ENCODE measurements at places on chromosomes 12 and 14.
A peak's percentile ranks its signal among the peaks of the same experiment; 100 is the strongest.

DNA sequence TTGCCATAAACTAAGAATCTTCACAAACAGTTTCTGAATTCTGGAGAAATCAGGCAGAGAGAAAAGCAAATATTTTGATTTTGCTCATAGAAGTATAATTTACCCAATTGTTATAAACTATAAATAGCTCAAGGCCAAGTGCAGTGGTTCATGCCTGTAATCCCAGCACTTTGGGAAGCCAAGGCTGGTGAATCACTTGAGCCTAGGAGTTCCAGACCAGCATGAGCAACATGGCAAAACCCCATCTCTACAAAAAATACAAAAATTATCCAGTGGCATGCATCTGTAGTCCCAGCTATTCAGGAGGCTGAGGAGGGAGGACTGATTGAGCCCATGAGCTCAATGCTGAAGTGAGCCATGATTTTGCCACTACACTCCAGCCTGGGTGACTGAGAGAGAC is 19.6 kb upstream of the MMP19 start:
- DNase-seq = no peak

- no peak for DNase-seq
These were observed 80.8 kb downstream of the SLC25A21 start for GRCh38 chr14:37091651-37092050.

GRCh38 chr12:99600388-99600787 is 47.2 kb upstream of the GARIN6 start:
- no peak for DNase-seq

DNA sequence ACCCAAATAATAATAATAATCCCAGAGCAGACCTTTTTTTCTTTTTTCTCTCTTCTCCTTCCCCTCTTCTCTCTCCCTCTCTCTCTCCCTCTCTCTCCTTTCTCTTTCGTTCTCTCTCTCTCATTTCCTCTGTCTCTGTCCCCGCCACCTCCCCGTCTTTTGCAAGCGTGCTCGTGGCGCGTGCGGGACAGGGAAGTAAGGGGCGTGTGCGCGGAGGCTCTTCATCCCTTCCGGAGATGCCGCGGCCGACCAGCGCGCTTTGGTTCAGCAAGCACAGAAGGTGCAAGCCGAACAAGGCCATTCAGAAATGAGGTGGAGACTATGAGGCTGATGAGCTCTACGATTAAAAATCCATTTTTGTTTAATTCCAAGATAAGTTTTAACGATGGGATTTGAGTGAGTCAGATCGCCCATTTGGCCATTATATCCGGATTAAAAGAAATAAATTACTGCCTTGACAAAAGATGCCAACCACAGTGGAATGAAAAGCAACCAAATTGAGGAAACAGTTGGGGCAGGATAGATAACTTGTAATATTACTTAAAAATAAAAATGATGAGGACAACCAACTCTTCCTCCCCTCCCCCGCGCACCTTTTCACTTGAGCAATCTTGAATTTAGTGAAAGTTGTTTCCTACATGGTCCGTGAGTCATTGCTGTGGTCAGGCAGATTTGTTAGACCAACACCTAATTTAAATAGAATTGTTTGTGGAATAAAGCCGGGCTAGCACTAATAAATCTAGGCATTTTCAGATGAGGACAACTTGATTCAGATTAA is 1.2 kb upstream of the AMIGO2 start:
- peak; percentile 43 for DNase-seq

DNA sequence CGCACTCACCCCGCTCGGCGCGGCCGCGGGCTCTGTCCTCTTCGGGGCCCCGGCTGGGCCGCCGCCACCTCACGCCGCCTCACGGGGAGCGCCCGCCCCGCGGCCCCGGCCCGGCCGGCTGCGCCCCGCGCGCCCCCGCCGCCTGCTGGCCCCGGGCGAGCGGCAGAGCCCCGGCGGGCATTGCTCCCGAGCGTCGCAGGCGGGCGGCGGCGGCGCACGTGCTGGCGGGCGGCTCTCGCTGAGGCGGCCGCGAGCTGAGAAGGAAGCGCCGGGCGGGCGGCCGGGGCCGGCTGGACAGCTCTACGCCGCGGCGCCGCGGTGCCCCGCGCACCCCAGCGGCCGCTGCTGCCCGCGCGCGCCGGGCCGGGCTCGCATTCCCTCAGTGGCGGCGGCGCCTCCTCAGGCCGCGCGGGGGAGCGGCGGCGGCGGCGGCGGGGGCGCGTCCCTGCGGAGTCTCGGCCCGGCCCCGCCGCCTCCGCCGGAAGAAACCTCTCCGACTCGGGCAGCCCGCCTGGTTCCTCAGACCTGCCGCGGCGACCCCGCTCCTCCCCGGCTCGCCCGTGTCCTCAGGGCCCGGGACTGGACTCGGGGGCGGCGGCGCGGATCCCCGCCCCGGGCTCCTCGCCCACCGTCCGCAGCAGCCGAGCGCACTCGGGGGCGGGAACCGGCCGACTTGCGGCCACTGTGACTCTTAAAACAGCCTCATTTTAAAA is at the start of gene PITPNM2:
TSS of gene PITPNM2 (minus strand) at position 347 of the 713 bp plus-strand sequence. CDS start 116,500 bp downstream, outside the sequence.
- peak; percentile 57 for DNase-seq

DNA sequence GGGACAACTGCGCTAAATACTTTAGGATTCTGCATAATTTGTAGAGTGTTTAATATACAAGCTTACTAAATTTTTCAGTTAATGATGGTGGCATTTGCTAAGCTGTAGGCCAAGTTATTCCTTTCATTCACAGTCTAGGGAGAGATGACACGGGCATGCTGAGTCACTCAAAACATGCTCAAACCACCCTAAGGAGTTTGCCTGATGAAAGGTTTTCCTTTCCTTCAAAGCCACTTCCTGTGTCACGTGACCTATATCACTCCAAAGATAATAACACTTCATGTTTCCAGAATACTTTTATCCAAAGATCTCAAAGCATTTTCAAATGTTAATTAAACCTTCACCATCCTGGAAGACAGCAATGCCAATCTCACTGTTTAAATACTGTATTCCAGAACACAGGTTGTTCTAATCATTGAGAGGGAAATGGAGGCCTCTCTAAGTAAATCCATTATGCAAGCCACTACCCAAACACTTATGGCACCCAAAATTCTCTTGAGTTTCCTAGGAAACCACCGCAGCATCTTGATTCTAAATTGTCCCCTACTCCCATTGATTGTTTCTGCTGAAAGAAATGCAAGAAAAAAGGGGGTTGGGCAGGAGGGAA is 207.0 kb upstream of the CDKN3 start:
- no peak for DNase-seq

- no peak for DNase-seq
These were observed 107.6 kb downstream of the APAF1 start for GRCh38 chr12:98752726-98753125.

- no peak for DNase-seq
These were observed 119.5 kb downstream of the PLEKHA5 start for GRCh38 chr12:19248929-19249602.

DNA sequence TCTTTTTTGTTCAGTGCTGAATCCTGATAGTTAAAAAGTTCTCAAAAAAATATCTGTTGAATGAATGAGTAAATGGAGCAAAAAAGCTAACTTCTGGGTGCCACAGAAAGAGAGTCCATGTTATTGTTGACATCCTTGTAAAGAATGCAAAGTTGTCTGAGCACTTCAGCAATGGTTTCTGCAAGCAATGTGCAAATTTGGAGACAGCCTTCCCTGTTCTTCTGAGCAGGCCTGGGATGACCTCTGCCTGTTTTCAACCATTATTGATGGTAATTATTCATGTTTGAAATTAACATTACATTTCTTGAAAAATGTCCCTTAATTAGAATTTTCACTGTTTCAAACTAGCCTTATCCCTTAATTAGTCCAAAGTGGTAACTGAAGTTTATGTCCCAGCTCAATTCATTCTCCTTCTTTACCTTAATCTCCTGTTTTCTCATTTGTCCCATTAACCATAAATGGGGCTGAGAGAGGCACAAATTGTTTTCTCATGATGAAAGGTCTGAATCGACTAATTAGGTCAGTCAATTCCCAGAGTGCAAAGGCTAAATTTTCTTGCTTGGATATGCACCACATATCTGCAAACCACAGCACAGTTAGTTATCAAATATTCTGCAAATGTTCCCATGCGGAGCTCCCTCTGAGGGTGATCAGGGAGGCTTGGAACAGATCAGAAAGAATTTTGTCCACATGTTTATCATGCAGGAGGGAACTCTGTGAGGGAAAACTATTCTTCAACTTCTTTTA is 139.4 kb upstream of the KRR1 start:
- no peak for DNase-seq

GRCh38 chr12:106720696-106721095 is 53.8 kb upstream of the RIC8B start:
- DNase-seq = no peak

GRCh38 chr14:33570694-33571310 is 380.1 kb downstream of the EGLN3 start:
- DNase-seq = no peak

GRCh38 chr12:102957339-102958050 is at the start of gene ASCL1:
Gene ASCL1 (plus strand): TSS chr12:102957674. CDS start chr12:102958245, 571 bp downstream.
- no peak for DNase-seq

DNA sequence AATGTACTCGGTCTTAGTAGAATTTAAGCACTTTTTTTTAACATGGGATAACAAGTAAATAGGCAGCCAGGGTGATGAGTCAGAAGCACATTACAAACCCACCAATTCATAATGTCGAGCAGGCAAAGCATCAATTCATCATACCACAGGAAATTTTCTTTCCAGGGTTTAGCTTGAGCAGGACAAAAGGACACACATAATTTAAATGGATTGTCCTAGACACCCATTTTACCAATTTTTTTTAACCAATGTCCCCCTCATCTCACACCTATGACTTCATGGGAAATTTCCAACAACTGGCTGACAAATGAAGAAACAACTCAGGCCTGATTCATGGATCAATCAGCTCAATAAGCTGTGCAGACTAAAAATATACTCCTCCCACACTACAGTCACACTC is 58.8 kb upstream of the FOXG1 start:
- DNase-seq = no peak

GRCh38 chr14:91372671-91373495 is 44.7 kb downstream of the CCDC88C start:
- DNase-seq = peak; percentile 39

GRCh38 chr12:91910871-91911388 is 234.7 kb downstream of the BTG1 start:
- DNase-seq = no peak

DNA sequence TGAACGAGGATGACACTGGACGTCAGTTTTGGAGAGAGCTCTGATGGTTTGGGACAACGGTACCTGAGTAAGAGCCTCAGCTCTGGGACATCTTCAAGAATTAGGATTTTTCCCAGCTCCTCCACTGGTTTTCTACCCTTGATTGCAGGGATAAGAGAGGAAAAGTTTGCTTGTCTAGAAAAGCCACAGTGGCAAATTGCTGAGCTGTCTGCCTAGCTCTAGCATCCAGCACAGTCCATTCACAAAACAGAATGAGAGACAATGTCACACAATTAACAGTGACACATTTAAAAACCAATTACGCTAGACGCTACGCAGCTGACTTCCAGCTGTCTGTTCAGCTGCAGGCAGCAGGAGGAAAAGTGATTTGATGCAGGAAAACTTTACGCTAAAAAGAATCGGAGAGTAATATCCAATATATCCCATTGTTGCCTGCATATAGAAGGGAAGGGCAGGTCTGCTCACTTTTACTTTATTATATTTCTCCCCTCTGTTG is 168.1 kb upstream of the PRICKLE1 start:
- no peak for DNase-seq

DNA sequence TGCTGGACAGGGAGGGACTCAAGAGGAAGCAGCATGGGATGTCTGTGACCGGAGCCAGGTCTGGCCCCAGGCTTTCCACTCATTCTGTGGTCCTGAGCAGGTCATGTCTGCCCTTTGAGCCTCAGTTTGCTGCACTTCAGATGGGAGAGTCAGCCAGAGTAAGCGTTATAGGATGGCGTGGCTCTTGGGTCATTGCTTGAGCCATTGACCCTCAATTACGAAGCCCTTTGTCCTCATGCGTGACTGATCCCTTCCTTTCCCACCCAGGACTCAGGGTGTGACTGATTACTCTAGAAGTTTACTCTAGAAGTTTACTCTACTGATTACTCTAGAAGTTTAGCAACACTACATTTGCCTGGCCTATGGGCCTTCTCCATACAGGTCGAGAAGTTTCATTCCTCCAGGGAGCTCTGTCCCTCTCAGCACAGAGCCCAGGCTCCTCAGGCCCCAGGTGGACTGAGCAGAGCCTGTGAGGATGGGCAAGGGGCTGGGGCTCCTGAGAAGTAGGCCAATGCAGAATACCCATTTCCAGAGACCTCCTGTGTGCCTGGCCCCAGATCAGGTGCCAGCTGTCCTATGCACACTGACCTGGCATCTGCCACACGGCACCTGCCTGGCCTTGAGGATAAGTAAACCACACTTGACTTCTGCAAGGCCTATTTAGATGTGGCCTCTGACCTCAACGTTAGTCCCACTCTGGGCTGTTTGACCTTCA is 7.6 kb upstream of the IFI27 start:
- no peak for DNase-seq

DNA sequence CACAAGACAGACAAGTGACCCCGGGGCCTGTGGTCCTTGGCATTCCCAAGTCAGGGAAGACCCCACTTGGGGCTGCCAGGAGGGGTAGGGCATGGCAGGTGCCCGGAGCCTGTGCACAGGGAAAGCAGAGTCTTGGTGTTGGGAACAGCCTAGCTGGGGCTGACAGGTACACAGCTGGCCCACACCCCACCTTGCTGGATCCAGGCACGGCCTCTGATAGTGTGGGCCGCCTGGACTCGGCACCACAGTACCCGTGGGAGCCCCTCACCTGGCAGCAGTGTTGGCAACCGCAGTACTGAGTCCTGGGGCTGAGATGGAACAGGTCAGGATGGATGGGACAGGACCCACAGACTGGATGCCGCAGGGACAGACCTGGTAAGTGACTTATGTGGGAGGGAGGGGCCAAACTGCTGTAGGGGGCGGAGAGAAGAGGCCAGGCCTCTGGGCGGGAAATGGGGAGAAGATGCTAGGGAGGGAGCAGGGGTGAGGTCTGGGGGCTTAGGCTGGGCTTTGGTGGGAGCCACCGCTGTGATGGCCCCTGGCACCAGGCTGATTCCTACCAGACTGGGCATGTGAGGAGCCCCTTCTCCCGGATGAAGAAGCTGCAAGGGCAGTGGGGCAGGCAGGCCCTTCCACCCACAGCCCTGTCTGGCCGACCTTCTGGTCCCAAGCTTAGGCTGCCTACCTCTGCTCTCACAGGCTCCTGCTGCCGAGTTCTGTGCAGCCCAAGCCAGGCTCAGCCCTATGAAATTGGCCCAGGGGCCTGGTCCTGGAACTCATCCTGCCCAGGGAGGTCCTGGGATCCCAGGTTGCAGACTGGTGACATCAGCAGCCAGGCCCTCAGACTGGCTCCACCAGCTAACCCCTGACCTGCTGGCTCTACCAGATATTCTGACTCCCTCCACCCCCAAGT is at the start of gene TGM1:
TSS of gene TGM1 (minus strand) at position 357 of the 913 bp plus-strand sequence. CDS start 825 bp downstream, outside the sequence.
- no peak for DNase-seq

GRCh38 chr12:88684610-88685009 is 104.3 kb upstream of the KITLG start:
- DNase-seq = no peak

DNA sequence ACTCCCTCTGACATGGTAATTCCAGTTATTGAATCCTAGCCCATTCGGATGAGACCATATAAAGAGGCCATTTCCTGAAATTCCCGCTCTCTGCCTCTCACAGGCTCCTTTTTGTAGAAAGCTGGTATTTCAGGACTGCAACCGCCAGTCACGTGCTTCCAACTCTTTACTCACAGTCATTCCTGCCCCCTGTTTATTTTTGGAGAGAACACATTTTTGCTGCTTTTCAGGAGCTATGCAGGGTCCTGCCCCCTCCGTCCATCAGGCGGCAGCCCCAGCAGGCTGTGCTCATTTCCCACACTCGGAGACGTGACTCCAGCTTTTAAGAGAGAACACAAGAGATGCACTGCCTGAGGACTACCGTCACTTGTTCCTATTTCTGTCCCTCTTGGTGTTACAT is 26.8 kb downstream of the IFT43 start:
- no peak for DNase-seq

- no peak for DNase-seq
These were observed 11.4 kb downstream of the MANSC1 start for GRCh38 chr12:12338527-12339168.
